Small intestine (tissue), 16 donors: ENCODE measurements at places on chromosomes 1 and 21. TPM values are rescaled to one million over a fixed set of nuclear protein-coding genes. Genes with fewer than 3 reads are reported as not detected.

DNA sequence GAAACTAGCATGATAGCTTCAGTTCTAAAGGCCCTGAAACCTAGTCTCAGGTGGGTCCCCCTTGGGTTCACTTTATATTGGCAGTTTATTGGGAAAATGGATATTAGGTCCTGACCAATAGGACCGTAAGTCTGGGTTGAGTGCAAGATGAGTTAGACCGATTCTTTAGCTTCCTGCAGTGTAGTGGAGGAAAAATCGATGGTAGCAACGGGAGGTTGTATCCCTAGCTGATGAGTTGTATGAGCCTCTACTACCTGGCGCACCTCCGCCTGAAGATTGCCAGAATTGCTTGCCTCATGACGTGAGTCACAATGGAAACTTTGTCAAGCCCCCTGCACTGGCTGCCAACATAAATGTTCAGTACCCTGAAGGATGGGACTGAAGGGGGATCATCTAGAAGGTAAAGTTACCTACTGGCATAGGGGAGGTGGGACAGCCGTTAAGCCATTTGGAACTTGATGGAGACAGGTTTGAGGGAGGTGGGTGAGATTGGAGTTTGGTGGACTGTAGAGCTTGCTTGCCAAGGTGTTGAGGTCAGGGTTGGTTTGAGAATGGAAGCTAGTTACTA lies 3.9 kb downstream of the RCC1 start:
- no peak for DNase-seq

GRCh38 chr1:78436961-78437360 lies 53.8 kb upstream of the PTGFR start:
- DNase-seq: no peak

- DNase-seq: no peak
Observed at GRCh38 chr1:26789612-26789865, 1.8 kb downstream of the PIGV start.

GRCh38 chr1:185646202-185646683 lies 87.9 kb upstream of the HMCN1 start:
- DNase-seq: peak; percentile 93

DNA sequence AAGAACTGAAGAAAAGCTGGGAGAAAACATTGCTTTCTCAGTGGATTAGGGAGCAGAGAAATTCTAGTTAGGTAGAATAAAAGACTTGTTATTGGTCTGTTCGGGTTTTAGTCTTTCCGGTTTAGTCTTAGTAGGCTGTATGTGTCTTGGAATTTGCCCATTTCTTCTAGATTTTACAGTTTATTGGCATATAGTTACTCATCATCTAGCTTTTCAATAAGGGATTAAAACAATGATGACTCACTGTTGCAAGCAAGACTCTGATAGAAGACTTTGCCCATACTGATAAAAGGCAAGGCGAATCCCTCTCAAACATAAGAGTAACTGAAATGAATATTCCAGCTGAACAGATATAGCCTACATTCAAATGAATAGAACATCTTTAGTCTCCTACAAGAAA lies 62.3 kb downstream of the GPR137B start:
- DNase-seq: peak; percentile 47

DNA sequence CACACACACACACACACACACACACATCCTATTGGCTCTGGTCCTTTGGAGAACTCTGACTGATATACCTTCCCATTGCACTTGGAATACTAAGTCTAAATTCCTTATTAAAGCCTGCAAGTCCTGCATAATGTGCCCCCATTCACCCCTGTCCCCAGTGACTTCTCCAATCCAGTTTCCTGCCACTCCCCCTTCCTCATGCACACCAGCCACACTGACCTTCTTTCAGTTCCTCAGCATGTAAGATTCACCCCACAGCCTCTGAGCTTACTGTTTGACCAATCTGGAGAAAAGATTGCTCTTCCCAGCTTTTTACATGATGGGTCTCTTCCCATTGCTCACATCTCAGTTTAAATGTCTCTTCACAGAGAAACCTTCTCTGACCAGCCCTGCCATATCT lies 146.6 kb downstream of the TBX15 start:
- no peak for DNase-seq

DNA sequence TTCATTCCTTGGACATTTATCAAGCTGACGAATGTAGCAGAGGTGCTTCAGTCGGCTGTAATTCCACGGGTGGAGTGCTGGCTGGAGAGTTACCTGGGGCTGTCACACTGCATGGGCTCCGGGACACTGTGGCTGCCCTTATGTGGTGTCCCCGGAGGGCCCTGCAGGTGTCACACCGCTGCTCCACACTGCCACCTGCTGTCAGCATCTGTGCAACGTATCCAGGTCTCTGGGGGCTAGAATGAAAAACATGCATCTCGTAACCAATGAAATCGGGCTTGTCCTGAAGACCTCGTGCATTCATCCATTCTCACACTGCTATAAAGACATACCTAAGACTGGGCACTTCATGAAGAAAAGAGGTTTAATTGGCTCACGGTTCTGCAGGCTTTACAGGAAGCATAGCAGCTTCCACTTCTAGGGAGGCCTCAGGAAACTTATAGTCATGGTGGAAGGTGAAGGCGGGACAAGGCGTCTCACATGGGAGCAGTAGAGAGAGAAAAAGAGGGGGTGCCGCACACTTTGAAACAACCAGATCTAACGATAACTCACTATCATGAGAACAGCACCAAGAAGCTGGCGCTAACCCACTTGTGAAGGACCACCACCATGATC lies 46.7 kb upstream of the PCBP3 start:
- peak; percentile 71 for DNase-seq

Gene DR1
- polyA plus RNA-seq: 16.8 TPM

Gene C1orf226
- 14.1 TPM for polyA plus RNA-seq

Gene LY9
- polyA plus RNA-seq: 1.1 TPM

Gene GLIS1
- 0.19 TPM for polyA plus RNA-seq

Gene CCDC17
- 1.5 TPM for polyA plus RNA-seq

Gene FAM163A
- 1.6 TPM for polyA plus RNA-seq
